ENCODE measurements at places on chromosomes 1 and 21.

DNA sequence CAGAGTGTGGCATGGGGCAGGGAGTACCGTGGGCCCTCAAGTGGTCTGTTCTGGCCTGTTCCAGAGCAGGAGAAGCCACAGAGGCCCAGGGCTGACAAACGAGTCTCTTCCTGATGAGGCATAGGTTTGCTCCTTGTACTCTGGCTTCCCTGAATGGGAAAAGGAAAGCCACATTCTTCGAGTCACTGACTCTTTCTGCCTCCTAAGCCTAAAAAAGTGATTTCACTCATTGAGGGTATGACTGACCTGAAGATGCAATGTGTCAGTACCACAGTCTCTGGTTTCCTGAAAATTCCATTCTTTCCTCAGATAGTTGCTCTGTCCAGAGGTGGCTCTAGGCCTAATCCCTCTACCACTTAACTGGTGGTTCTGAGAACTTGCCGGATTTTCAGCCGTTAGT is 92.3 kb downstream of the KCNN3 start:
- DNase-seq, result no peak

- DNase-seq, result no peak
Observed at GRCh38 chr1:119550381-119550780, 43.4 kb downstream of the HSD3B1 start.

DNA sequence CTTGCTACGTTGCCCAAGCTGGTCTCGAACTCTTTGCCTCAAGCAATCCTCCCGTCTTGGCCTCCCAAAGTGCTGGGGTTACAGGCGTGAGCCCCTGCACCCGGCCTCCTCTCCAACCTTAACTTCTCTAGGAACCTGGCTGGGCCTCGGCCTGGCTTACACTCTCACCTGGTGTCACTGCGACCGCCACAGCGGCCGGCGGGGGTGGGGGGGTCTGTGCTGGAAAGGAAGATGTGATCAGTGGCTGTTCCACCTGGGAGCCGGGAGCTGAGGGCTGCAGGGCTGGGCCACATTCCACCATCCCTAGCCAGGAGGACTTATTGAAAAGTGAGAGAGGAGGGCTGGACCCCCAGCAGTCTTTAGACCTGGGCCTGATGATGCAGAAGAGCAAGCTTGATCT is 48.6 kb downstream of the HSPG2 start:
- DNase-seq, result no peak

- DNase-seq, result no peak
Observed at GRCh38 chr1:43156026-43156425, 16.1 kb downstream of the EBNA1BP2 start.

DNA sequence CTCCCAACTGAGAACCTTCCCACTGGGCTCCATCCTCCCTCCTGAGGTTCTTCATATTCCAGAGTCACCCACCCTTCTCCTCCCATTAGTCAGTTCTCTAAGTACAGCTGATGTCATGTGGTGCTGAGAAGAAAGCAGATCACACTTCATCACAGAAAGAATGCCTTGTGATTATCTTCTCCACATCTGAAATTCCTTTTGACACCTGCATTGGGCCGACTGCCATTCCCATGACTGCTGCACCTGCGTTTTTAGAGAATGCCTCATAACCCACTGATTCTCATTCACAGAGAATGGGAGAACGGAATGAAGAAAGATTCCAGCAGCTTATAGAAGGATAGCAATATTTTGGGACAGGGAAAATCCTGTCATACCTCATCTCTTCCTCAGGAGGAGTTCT is 14.3 kb downstream of the LEPR start:
- DNase-seq, result no peak

All from tibial nerve (tissue), 4 donors.